ENCODE measurements at places on chromosomes 6 and 20. TPM values are rescaled to one million over a fixed set of nuclear protein-coding genes. Genes with fewer than 3 reads are reported as not detected.

The MAN1A1 gene
- total RNA-seq, result 13.6 TPM

The SIRPB2 gene
- total RNA-seq, result not detected

The SYS1 gene
- total RNA-seq, result 94.2 TPM

The GSTA2 gene
- not detected for total RNA-seq

The LGSN gene
- 0.25 TPM for total RNA-seq

The OR2B6 gene
- not detected for total RNA-seq

The MDFI gene
- not detected for total RNA-seq

The C6orf118 gene
- not detected for total RNA-seq

The OR2H1 gene
- not detected for total RNA-seq

The NKAIN2 gene
- not detected for total RNA-seq
